ENCODE measurements at places on chromosomes 3 and 15.

GRCh38 chr3:106759731-106760130 is 617.5 kb upstream of the CCDC54 start:
- no peak for DNase-seq

GRCh38 chr3:107882881-107883280 is 207.9 kb downstream of the CD47 start:
- no peak for DNase-seq

DNA sequence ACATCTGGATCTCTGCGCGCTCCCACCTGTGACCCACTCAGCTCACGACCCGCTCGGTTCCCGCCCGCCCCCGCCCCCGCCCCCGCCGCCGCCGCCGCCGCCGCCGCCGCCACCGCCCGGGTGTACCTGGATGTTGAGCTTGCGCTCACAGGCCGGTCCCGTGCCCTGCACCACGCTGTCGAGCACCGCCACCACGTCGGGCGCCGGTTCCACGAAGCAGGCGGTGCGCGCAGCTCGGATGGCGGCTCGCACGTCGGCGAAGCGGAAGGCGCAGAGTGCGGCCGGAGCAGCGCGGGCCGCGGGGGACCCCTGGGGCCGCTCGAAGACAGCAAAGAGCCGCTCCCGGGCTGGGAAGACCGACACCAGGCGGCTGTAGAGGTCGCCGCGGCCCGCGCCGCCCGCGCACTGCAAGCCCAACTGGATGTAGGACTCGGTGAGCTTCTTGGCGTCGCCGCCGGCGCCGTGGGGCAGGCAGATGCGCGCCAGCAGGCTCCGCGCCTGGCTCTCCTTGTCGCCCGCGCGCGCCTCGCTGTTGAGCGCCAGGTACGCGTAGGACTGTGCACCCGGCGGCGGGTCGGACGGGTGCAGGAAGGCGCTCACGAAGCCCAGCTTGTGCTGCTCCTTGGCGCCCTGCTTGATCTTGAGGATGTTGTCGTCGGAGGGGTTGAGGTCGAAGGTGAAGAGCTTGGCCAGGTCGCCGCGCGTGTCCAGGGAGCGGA is 1.1 kb downstream of the PLXND1 start:
- no peak for DNase-seq

GRCh38 chr3:24943961-24944360 is 449.3 kb upstream of the THRB start:
- DNase-seq, result no peak

DNA sequence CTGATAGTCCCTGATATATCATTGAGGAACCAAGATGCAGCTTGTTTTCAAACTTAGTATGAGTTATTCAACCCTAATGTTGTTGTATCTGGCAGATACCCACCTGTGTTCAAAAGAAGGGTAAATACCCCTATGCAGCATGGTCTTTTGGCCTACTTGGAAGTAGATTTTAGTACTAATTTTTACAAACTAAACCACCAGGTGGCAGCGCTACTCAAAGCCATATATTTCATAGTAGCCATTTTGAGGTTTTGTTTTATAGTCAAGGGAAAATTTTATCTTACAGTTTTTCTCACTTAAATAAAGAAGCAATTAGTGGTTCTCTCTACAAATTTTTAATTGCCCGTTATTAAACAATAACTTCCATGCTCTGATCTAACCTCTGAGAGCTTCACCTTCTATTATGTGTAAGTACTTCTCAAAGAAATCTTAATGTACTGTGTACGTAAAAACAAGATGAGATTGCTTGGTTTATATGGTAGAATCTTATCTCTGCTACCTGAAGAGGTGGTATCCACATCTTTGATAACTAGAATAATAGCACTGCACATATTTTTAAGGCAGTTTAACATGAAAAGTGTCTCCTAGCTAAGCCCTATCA is 31.5 kb upstream of the MLF1 start:
- peak; percentile 34 for DNase-seq

DNA sequence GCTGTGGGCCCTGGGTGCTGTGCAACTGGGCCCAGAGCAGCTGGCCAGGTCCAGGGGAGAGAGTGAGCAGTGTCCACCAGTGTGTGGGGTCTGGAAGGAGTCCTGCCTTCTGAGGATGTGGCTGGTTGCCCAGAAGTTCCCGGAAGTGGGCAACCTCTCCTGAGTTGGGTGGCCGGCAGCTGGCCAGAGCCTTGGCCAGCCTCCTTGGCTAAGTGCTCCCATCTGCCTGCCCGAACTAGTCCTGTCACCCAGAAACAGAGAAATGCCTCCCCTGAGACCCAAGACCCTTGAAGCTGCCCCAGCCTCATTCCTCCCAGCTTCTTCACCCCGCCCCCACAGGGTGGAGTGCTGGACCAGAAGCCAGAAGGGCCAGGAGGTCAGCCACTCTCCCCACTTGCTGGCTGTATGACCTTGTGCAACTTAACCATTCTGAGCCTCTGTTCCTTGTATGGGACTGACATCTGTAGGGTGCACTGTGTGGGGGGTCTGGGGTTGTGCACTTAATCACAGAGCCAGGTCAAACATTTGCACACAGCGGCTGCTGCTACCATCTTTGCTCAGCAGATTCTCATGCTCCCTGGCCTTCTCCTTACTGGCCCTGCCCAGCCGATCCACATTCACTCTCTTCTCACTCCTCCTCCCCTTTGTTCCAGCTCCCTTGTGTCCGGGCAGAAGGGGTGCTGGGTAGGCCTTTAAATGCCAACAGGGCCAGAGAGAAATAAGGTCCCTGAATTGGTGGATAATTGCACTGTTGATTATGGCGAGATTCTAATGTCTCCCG is 7.5 kb upstream of the ALAS1 start:
- DNase-seq, result no peak

- DNase-seq, result no peak
Measured at GRCh38 chr3:50530001-50530970, 26.9 kb upstream of the CACNA2D2 start.

- DNase-seq, result peak; percentile 96
Measured at GRCh38 chr3:45330510-45331295, 57.7 kb upstream of the LARS2 start.

DNA sequence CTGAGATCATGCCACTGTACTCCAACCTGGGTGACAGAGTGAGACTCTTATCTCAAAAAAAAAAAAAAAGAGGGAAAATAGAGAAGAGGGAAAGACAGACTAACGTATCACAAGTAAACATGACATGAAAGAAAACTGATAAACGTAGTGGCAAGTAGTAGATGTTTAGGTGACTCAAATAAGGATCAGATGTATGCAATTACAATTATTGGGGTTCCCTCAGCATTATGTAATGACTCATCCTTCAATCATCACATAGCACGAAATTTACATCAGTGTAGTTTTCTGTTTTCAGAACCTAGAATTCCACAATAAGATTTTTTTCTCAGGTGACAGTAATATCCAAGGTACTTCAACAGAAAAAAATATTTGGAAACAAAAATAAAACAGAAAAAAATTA is 46.6 kb downstream of the DPP8 start:
- no peak for DNase-seq

DNA sequence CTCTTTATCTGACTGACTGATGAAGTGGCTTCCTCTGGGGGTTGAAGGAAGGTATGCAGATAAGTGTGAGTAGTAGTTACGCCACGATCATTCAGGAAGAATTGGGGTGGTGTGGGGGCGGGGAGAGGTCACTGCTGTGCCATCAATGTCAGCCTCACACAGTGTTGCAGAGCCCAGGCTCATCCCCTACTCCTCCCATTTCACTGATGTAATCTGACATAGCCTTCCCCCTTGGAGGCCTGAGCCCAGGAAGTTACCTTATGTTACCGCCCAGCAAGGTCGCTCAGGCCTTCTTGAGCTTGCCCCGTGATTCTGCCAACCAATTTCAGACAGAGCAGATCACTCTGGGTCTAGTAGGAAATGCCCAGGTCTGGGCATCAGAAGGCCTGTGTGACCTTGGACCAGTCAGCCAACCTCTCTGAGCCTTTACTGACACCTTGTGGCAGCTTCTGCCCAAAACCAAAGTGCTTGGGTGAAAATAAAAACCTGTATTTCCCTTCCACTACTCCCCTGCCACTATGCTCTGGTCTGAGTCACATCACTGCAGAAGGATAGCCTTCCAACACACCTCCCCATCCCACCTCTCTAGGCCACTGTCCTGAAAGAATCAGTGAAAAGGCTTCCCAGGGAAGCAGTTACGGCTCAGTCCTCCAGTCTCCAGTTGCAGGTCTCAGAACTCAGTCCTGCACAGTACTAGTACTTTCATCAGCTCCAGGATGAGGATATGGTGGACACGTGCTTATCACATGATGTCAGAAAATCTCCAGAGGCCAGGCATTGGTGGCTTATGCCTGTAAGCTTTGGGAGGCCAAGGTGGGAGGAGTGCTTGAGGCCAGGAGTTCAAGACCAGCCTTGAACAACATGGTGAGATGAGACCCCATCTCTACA is 28.1 kb upstream of the INSYN1 start:
- DNase-seq, result peak; percentile 15

DNA sequence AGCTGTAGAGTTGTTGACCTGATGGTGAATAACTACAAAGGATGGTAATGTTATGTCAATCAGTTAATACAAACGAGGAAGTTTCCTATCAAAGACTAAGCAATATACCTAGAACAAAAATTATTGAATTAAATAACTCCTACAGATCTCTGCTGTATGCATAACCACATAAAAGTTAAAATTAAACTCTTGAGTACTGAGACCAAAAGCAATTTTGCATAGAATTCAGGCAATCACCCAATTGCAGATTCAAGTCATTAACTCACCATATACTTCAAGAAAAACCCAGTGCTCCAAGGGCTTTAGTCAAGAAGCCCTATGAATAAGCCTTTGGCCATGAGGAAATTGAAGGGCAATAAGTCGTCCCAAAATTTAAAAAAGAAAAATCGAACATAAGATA is 518.8 kb downstream of the MECOM start:
- DNase-seq, result no peak

- no peak for DNase-seq
Measured at GRCh38 chr3:46546896-46547440, 19.1 kb downstream of the LRRC2 start.

GRCh38 chr3:37471425-37471824 is 297.0 kb upstream of the LRRFIP2 start:
- no peak for DNase-seq

DNA sequence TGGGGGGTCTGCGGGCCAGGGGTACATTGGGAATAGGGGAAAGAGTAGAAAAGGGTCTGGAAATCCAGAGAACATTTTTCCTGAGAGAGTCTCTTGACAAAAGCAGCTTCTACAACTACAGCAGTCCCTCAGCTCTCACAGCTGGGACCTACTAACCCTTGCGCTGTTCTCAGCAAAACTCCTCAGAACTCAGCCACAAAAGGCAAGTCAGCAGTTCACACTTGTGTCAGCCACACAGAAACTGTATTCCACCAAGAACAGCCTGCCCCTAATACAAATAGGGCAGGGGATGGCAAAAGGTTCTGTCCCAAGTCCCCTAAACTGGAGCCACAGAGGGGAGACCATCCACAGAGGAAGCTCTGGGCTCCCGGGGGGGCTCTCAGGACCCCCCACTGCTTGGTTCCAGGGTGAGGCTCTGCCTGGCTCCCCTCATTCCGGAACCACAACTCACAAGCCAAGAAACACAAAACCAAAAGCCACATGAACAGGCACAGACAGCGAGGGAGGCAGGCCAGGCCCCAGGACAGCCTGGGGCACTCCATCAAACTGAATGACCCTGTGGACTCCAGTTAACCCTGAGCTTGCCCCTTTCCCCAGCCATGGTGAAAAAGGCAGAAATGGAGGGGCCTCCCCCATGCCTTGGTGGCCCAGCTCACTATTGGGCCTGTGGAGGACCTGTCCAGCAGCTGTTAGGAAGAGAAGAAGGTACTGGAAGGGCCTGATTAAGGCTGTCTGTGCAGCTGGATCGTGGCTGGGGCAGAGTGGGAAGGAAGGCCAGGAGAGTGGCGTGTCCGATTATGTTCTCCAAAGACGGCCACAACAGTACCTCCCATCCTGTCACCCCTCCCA is 162.0 kb downstream of the CHSY1 start:
- DNase-seq, result no peak

DNA sequence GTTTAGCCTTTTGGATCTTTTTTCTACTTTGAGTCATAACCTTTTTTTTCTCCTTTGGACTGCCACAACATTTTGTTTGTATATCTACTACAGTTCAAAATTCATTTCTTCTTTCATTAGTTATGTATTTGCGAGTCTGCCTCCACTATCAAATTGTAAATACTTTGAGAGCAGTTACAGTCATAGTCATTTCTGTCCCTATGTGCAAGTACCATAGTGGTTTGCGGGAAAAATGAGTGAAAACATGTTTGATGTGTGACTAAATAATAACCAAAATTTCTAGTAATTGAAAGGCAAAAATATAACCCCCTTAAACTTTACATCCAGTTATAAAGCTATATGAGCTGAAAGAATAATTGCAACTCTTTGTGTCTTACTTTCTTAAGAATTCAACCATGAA is 45.8 kb upstream of the CCDC50 start:
- DNase-seq, result no peak

DNA sequence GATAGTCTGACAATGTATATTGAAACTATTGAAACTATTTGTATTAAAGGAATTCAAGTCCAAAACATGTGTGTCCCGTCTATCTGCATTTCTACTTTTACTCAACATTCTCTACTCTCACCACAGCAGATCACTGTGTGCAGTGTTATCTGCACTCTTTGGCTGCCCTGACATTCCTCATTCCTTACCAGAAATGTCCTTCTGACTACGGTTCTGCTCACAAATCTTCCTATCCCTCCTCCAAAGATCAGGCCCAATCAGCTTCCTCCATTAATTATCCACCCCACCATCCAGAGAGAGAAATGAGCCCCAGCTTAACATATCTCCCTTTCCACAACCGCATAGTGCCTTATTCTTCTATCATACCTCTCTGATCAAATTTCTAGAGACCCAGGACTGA is 94.7 kb downstream of the TBL1XR1 start:
- DNase-seq, result peak; percentile 46

GRCh38 chr3:118637846-118638245 is 396.8 kb downstream of the IGSF11 start:
- DNase-seq, result no peak

DNA sequence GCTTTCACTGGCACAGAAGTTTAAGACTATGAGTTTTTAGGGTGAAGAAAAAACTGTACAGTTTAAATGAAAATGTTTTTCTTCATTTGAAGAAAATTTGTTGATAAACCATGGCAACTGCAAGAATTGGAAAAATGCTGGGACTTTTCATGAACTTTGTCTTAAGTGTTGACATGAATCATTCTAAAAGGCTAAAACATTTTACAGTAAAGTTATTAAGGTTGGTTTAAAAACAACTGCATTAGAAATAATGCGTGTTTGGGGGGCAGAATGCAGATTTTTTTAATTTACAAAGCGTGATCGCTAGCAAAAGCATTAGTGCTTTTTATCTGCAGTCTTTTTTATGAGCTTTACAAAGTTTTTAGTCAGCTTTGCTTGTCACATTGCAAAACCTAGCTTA is 601.9 kb upstream of the TGFBR2 start:
- no peak for DNase-seq

DNA sequence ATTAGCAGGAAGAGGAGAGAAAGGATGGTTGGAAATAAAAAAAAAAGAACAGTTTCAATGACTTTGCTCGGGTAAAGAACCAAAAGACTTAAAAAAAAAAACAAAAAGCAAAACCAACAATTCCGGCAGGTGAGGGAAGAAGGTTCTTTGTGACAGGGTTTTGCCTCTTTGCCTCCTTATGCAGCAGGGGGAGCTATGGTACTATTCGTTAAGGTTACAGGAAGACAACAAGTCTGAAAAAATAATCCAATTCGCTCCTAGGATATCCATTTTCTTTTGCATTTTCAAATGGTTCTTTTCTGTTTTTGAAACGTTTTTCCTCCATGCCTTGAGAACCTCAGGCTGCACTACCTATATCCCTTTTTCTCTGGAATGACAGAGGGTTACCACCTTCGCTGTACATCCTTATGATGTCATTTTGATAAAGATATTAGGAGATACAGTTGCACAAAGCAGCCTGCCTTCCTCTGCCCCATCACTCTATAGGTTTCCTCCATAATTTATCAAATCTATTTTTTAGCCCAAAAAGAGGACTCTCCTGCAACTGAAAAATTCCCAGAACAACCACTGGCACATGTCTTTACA is 55.0 kb downstream of the CFAP20DC start:
- peak; percentile 58 for DNase-seq
